Activated CD4-positive, alpha-beta T cell treated with anti-CD3 and anti-CD28 coated beads, Interleukin-2, amount 50 U/mL, for 16 hours (primary cell): ENCODE measurements at places on chromosomes 12 and 14.

- no peak for DNase-seq
Measured at GRCh38 chr14:94728950-94729349, 41.0 kb downstream of the GSC start.

- DNase-seq: no peak
Measured at GRCh38 chr14:28407031-28407825, 359.4 kb upstream of the FOXG1 start.

- DNase-seq: no peak
Measured at GRCh38 chr12:87305481-87305880, 723.7 kb downstream of the C12orf50 start.

DNA sequence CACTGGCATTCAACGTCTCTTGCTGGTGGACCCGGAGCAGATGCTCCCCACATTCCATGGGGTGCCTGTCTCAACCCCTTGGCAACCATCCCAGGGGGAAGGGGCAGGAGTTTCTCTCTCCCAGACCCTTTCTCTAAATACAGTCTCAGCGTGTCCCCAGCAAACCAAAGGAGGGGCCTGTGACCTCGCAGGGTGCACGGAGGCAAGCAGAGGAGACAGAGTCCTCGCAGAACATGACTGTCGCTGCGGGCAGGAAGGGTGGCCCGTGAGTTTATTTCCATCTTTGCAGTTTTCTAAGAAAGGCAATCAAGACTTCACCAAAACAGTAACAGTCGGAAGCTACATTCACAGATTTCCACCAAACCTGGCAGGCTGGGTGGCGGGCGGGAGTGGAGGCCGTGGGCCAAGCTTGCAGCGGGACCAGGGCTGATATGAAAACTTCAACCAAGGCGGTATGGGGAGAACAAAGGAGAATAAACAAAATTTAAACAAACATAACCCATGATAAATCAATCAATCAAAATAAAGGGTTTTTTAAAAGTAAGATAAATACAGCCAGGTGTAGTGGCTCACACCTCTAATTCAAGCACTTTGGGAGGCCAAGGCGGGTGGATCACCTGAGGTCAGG is 18.6 kb downstream of the BRF1 start:
- no peak for DNase-seq

DNA sequence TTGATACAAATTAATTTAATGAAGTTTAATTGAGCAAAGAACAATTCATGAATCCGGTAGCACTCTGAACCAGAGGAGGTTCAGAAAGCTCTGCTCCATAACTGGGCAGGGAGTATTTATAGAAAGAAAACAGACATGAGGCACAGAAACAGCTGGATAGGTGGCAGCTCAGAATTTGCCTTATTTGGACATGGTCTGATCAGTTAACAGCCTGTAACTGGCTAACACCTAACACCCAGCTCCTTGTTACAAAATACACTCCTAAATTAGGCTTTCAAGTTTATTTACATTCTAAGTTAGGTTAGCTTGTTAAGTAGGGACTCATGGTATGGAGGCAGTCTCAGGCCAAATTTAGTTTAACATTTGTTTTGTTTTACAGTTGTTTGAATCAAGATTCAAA is 67.8 kb upstream of the TMCC3 start:
- no peak for DNase-seq

- DNase-seq: no peak
Measured at GRCh38 chr12:116184763-116185162, 92.7 kb downstream of the MED13L start.

- DNase-seq: peak; percentile 63
Measured at GRCh38 chr12:121334513-121335343, 17.5 kb downstream of the ANAPC5 start.
